Breast epithelium (tissue), 4 donors: ENCODE measurements at places on chromosomes 2 and 18. TPM values are rescaled to one million over a fixed set of nuclear protein-coding genes. Genes with fewer than 3 reads are reported as not detected.

DNA sequence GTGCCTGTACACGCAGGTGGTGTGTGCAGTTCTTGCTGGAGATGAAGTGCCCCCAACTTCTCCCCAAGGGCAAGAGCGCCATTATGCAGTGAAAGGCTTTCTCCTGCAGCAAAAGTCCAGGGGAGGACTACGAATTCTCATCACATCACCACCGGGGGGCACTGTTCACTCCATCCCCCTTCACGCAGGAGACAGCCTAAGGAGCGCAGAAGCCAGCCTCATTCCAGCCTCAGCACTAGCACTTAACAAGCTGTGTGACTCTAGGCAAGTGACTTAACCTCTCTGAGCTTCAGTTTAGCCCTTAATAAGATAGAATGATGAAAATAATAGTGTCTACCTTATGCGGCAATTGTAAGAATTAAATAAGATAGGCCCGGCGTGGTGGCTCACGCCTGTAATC is 32.3 kb downstream of the DNMT3A start:
- no peaks in the 10 kb centered on the region for H3K27me3 ChIP-seq
- no peak overlapping the region for H3K27ac ChIP-seq
- no peak overlapping the region for H3K4me3 ChIP-seq
- H3K4me1 ChIP-seq, result peaks cover 11% of the 10 kb centered on the region

DNA sequence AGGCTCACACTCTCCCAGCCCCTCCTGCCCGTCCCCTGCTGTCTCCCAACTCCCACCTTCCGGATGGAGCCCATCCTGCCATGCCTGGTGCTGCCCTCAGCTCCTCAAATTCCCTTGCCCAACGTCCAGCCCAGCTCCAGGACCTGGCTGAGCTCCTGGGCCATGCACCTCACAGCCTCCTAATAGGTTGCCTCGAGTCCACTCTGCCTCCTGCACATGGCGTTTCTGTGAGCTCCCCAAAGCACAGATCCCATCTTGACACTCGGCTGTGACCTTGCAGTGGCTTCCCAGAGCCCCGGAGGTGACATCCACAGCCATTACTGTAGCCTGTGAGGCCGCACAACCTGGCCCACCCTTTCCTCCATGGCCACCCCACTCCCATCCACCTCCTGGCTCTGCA is 191.9 kb upstream of the SALL3 start:
- no peak for DNase-seq
- H3K27me3 ChIP-seq, result peaks cover 24% of the 10 kb centered on the region
- H3K27ac ChIP-seq, result no peak overlapping the region
- no peaks in the 10 kb centered on the region for H3K36me3 ChIP-seq
- no peak overlapping the region for H3K4me3 ChIP-seq
- no peaks in the 10 kb centered on the region for H3K4me1 ChIP-seq

GRCh38 chr2:133063775-133064174 is 393.8 kb upstream of the LYPD1 start:
- no peaks in the 10 kb centered on the region for H3K27me3 ChIP-seq
- H3K4me1 ChIP-seq, result no peaks in the 10 kb centered on the region
- no peak overlapping the region for H3K27ac ChIP-seq
- H3K4me3 ChIP-seq, result no peak overlapping the region

DNA sequence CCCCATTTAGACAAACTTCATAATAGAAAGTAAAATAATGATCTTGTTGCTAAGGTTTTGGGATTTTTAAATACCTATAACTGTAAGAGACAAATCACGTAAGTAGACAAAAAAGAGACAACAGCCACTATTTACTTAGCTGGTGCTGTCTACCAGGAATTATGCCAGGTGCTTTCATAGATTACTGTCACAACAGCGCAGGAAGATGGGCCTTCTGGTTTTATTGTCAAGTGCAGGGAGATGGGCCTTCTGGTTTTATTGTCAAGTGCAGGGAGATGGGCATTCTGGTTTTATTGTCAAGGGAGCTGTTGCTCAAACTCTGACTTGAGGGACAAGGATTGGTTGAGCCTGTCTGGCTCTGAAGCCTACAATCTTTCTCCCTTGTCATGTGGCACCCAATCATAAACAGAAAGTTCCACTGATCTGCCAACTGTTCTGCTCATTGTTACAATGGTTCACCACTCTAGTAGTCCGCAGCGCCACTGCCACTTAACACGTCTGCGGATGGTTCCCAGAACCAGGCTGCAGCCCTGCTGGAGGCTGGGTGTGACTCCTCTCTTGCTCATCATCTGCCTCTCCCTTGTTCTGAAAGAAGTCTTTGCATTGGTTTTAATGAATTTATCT is 95.0 kb downstream of the RNF144A start:
- no peak for DNase-seq
- H3K36me3 ChIP-seq, result no peaks in the 10 kb centered on the region
- H3K4me3 ChIP-seq, result no peak overlapping the region
- H3K27me3 ChIP-seq, result no peaks in the 10 kb centered on the region

GRCh38 chr18:8847066-8847755 is 141.9 kb downstream of the MTCL1 start:
- H3K4me1 ChIP-seq, result no peaks in the 10 kb centered on the region
- DNase-seq, result no peak
- no peak overlapping the region for H3K4me3 ChIP-seq
- no peaks in the 10 kb centered on the region for H3K36me3 ChIP-seq
- no peak overlapping the region for H3K27ac ChIP-seq

GRCh38 chr2:194696690-194697089 is 960.3 kb upstream of the SLC39A10 start:
- H3K36me3 ChIP-seq, result no peaks in the 10 kb centered on the region
- H3K27ac ChIP-seq, result no peak overlapping the region
- H3K27me3 ChIP-seq, result no peaks in the 10 kb centered on the region

GRCh38 chr2:48600204-48600813 is 17.3 kb upstream of the GTF2A1L start:
- no peaks in the 10 kb centered on the region for H3K4me1 ChIP-seq
- H3K4me3 ChIP-seq, result no peak overlapping the region
- no peaks in the 10 kb centered on the region for H3K36me3 ChIP-seq
- no peaks in the 10 kb centered on the region for H3K27me3 ChIP-seq
- no peak for DNase-seq
- no peak overlapping the region for H3K27ac ChIP-seq

NAB1 gene
- total RNA-seq, result 76.2 TPM

IGFBP5 gene
- 177 TPM for total RNA-seq
